Stimulated activated naive CD4-positive, alpha-beta T cell (primary cell): ENCODE measurements at places on chromosomes 1 and 21.

DNA sequence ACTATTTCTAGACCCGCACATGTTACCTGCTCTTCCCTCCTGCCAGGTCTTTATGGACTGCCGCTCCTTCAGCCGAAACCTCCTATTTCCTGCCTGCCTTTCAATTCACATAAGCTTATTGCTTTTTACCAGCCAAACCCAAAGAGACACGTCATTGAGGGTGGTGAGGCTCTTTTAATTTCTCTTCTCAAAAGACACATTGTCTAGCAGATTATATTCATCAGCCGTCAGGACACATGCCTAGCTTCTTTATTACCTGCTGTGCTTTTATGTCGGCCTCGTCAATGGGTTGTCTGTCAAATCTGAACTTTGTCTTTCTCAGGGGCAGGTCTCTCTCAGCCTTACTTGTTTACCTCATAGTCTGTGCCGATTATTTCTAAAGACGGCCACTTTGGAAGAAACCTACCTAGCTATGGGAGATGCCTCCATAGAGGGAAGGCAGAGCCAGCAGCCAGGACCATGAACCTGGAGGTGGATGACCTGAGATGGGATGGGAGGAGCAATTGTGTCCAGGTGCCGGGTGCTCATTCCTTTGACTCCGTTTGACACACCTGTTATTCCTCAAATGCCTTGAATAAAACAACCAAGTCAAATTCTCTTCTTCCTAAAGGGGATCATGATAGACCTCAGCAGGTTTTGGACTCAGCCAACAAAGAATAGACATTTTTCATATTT, 42.0 kb downstream of the ZBTB18 start:
- peak; percentile 20 for DNase-seq

GRCh38 chr1:200693327-200693726, 23.6 kb upstream of the DDX59 start:
- no peak for DNase-seq

DNA sequence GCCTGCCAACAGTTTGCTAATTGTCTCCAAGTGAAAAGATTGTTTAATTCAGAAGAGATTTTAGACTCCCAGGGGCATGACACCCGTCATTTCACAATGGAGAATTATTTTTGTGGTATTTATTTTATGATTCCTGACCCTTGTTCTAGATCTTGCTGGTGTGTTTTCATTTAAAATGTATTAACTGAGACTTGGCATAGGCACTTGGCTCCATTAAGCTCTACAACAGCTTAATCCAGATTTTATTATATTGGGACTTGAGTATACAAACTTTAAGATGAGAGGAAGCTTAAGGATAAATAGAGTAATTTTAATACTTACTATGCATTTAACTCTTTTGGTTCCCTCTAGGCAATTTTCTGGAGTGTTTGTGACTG, 101.3 kb upstream of the KCNE2 start:
- no peak for DNase-seq

DNA sequence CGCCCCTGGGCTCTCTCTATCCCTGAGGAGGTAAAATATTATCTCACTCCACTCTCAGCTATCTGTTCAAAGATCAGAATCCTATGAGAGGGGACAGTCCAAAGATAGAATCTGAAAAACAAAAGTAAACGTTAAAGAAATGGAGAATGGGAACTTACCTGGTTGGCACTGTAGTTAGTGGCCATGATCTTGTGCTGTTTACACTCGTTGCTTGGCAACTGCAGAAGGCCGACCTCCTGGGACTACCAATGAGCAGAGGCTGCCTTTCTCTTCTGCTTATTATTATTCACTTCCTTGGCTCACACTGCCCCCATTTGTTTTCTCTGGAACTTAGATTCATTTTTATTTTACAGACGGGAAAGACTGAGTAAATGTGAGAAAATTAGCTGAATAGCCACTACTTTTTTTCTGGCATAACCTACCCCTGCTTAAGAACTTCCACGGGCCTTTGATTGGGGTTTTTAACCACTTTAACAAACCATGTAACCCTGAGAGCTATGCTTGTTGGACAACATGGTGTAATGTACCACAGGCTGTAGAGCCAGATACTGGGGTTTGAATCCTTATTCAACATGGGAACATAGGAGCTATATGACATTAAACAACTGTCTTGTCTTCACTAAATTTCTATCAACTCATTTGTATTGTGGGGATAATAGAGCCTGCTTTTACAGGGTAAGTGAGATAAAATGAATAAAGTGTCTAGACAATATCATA, at the start of gene CFAP126:
TSS of gene CFAP126 (minus strand) at position 193 of the 717 bp plus-strand sequence. CDS start at position 185, 8 bp downstream.
- DNase-seq: peak; percentile 58

DNA sequence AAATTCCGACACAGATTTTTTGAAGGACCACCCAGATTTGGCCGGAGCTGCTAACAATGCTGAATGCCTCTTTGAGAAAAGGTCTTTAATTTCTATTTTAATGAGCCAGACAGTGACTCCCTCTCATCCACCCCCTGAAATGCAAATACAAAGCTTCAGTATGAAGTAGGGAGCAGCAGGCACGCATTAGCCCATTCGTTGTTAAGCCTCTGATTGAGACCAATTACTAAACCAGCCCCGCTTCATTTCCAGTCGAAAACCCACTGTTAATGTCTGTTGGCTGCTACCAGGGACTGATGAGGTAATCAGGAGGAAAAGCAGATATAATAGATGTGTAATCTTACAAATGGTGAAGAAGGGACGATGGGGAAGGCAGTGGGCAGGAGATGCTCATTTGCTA, 4.8 kb upstream of the C8A start:
- DNase-seq: no peak

DNA sequence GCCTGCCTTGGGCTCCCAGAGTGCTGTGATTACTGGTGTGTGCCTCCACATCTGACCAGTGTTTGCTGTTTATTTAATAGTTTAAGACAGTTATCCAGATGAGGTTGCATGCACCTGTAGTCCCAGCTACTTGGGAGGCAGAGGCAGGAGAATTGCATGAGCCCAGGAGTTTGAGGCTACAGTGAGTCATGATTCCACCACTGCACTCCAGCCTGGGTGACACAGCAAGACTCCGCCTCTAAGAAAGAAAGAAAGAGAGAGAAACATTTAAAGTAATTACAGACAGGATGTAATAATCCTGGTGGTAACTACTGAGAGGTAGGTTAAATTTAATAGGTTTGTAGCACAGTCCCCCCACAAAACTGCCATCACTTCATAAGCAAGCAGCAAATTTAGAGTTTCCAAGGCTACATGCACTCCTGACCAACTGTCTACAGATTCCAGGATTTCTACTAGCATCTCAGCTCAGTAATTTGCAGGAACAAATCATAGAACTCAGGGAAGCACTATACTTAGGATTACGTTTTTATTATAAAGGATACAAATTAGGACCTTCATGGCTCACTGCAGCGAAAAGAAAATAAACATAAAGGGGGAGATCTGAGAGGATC, 89.6 kb downstream of the PKN2 start:
- no peak for DNase-seq

DNA sequence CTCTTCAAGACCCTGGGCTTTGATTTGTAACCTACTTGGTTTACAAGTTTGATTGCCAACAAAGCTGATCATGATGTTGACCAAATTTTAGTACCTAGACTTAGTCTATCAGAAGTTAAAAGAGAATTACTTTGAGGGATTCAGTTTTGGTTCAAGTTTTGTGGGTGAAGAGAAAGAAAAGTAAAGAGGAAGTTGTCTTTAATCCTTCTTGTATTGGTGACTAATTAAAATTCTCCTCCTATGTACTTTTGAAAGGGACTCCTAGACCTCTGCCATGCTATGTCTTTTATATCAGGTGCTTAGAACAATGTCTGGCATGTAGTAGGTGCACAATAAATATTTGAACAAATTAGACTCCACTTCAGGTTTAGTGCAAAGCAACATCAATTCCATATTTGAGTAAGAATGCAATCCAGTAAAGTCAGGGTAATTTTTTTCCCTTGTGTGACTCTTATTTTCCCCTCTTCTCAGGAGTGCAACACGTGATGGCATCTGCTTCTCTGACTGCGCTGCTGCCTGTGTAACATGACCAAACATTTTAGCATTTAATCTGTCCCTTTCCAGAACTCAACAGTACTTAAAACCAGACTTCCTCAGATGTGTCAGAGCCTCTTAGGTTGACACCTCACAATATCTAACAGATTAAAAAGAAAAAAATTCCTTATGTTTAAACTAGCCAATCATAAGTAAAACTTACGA, 41.1 kb upstream of the KCNQ4 start:
- no peak for DNase-seq

DNA sequence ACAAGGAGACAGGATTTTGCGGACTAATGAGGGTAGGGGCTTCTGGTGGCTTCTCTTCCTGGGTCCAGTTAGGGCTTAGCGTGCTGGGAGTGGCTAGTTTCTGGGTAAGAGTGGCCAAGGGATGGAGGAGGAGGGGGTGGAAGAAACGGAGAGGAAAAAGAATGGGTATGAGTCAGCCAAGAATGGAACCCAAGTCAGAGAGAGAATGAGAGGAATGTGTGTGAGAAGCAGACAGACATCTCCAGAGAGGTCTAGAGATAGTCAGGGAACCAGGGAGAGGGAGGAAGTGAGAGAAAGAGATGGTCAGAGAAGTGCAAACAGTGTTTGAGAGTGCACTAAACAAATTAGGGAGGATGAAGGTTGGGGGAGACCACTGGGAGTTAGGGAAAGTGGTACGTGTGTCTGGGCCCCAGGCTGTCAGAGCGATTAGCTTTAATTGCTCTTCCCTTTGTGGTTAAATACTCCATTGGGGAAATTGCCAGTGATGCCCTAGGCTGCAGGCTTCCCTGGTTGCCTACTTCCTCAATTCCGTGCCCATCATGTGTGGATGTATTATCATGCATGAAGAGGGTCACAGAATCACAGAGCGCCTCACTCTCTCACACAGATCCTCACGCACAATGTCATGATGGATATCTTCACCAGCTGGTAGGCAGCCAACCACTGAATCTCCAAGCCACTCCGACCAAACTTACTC, 1.4 kb downstream of the PEA15 start:
- DNase-seq: no peak

GRCh38 chr1:37317870-37318467, 156.4 kb upstream of the ZC3H12A start:
- DNase-seq: no peak

DNA sequence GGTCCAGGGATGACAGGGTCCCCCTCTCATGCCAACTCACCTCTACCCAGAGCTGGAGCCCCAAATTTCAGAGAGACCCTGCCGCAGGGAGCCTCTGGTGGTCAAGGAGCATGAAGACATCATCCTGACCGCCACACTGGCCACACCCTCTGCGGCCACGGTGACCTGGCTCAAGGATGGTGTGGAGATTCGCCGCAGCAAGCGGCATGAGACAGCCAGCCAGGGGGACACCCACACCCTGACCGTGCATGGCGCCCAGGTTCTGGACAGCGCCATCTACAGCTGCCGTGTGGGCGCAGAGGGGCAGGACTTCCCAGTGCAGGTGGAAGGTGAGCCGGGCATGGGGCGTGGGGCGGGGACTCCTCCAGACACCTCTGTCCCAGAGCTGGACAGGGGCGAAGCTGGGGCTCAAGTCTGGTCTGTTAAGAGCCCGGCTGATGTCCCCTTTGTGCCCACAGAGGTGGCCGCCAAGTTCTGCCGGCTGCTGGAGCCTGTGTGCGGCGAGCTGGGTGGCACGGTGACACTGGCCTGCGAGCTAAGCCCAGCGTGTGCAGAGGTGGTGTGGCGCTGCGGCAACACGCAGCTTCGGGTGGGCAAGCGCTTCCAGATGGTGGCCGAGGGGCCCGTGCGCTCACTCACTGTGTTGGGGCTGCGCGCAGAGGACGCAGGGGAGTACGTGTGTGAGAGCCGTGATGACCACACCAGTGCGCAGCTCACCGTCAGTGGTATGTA, 66.0 kb downstream of the OBSCN start:
- DNase-seq: no peak

- DNase-seq: peak; percentile 92
Measured at GRCh38 chr1:61782771-61783170, 40.5 kb downstream of the PATJ start.

DNA sequence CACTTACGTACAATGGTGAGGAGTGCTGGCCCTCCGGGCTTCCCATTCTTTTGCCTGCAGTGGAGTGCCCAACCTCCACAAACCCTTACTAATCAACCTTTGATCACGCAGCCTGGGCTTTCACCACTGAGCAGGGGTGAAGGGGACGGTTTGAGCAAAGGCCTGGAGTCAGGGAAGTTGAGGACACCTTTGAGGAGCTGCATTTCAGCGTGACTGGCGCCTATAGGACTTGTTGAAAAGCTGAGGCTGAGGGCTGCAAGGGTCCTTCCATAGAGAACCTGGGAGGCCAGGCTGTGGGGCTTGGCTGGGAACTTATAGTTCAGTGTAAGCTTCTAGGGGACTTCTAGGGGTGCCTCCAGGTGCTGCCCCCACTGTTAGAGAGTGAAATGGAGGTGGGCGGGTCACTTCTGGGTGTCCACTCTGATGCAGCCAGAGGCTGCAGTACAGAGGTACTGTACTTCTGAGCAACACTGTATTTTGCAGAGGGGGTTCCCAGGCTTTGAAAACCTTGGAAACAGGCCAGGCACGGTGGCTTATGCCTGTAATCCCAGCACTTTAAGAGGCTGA, 9.8 kb downstream of the SYTL1 start:
- DNase-seq: no peak

- DNase-seq: no peak
Measured at GRCh38 chr1:236754525-236755210, 40.4 kb upstream of the MTR start.

DNA sequence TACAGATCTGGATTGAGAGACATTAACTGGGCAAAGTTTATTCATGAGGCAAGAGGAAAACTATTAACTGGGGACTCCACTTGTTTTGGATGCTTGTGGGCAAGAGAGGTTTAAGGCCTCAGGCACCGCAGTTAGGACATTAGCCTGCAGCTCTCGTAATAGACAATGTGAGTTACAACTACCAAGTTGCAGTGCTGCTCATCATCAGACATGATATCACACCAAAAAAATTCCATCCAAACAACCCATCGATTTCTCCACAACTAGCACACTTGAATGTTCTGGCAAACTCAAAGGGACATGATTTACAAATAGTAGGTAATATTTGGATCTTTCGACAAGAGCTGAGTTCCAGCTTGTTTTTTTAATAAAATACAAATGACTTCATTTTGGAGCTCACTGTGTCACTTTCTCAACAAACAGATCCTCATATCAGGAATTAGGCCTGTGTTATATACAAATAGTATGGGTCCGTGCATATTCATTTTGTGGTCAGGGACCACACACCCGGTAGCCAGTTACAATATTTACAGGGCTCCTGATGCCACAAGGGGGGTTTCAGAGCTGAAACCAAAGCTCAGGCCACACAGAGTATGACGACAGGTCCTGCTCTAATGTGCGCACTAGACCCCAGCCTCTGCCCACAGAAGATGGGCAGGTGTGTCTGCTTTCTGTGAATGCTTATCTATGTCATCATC, 128.0 kb downstream of the TGFBR3 start:
- no peak for DNase-seq
